ENCODE measurements at places on chromosomes 6 and 20.

- DNase-seq, result no peak
Measured at GRCh38 chr6:127475135-127475822, 16.1 kb upstream of the KIAA0408 start.

GRCh38 chr20:12838261-12838866 lies 170.4 kb upstream of the SPTLC3 start:
- no peak for DNase-seq

DNA sequence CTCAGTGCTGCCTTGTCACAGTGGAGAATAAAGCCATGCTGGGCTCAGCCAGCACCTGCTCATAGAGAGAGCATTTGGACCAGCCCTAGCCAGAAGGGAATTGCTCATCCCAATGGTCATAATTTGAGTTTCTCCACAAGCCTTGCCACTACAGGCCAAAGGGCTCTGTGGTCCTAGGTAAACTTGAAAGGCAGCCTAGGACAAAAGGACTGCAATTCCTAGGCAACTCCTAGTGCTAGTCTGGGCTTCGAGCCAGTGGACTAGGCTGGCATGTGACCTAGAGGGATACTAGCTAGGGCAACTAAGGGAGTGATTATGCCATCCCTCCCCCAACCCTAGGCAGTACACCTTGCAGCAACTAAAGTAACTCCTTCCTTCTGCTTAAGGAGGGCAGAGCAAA lies 516.2 kb downstream of the BCKDHB start:
- no peak for DNase-seq

DNA sequence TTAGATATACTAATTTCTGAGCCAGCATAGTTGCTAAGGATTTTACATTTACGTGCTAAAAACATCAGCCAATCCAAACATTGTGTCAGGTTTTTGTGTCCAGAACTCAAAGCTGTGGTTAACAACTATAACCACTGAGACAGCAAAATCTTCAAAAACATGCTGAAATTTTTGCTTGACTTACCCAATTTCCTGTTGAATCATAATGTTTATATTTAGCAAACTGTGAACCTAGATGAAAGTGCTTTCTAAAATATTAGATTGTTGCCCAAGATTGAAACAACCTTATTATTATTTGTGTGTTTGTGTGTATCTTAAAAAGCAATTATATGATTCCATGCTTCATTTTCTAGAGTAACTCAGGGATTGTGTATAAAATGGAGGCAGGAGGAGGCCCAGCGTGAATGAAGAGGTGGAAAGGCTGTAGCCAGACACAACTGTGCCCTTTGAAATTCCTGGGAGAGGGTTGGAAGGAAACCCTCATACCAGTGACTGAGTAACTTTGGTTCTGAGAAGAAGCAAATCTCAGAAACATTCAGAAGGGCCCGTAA lies 48.0 kb downstream of the ARMC2 start:
- no peak for DNase-seq

DNA sequence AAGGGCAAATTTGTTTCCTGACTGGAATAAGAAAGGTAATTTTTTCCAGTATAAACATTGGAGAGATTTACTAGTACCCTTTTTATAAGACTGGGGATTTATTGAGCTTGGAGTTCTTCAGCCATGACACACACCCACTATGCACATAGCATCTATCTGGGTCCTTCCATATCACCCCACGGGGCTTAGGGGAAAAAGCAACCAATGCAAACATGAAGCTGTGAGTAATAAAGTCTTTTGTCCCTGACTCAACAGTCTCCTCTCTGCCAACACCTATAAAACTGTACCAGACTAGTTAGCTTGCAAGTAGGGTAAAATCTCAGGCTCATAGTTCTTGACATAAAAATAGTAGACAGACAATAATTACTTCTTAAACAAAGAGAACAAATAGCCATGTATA lies 23.4 kb downstream of the COL21A1 start:
- no peak for DNase-seq

DNA sequence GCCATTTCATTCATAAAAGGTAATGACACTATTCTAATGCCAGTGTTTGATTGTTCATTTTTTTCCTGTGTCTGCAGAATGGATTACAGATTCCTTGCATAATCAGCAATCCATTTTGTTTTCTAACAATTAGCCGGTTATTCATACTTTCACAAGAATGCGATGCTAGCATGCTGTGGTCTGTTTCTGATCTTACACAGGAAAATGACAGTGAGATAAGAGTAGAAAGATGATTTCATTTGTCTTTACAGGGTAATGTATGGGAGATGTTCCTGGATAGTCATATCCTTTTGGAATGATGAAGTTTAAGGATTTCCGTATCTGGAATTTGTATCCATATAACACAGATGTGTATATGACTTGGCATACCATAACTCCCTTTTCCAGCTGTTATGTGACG lies 207.3 kb downstream of the FARS2 start:
- no peak for DNase-seq

- DNase-seq, result no peak
Measured at GRCh38 chr20:61814244-61814643, 251.4 kb downstream of the TAF4 start.

- no peak for DNase-seq
Measured at GRCh38 chr6:13661647-13662046, 46.5 kb downstream of the NOL7 start.

- DNase-seq, result no peak
Measured at GRCh38 chr6:13355043-13355945, 27.0 kb upstream of the TBC1D7 start.

GRCh38 chr6:33384581-33385020 lies 7.0 kb upstream of the KIFC1 start:
- no peak for DNase-seq

GRCh38 chr20:44065401-44066340 lies 121.3 kb downstream of the JPH2 start:
- DNase-seq, result no peak

DNA sequence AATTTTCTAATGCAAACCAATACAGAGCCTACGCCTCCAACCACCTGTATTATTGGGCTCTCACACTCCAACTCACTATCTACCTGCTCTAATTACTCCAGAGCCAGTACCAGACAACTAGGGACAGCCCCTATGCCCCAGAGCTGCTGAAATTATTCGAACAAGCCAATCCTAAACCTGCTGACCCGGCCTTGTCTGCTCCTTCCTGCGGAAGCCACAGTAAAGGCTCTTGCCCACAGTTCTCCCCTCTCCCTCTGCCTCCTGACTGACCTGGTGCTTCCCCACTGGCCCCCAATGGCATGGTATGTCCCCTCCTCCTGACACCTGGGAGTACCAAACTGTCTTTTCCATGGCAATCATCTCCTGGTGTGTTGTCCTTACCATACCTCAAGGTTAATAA lies 4.1 kb upstream of the TOX2 start:
- no peak for DNase-seq

GRCh38 chr6:144873623-144874378 lies 588.7 kb downstream of the UTRN start:
- DNase-seq, result no peak

- DNase-seq, result no peak
Measured at GRCh38 chr6:73309785-73310502, 44.1 kb downstream of the DPPA5 start.

GRCh38 chr6:48813836-48814235 lies 649.2 kb downstream of the MMUT start:
- no peak for DNase-seq

GRCh38 chr6:130296854-130297253 lies 69.0 kb upstream of the TMEM200A start:
- no peak for DNase-seq

- no peak for DNase-seq
Measured at GRCh38 chr6:26094036-26094435, 6.8 kb downstream of the HFE start.

- DNase-seq, result no peak
Measured at GRCh38 chr20:45318948-45319347, 10.8 kb upstream of the MATN4 start.

DNA sequence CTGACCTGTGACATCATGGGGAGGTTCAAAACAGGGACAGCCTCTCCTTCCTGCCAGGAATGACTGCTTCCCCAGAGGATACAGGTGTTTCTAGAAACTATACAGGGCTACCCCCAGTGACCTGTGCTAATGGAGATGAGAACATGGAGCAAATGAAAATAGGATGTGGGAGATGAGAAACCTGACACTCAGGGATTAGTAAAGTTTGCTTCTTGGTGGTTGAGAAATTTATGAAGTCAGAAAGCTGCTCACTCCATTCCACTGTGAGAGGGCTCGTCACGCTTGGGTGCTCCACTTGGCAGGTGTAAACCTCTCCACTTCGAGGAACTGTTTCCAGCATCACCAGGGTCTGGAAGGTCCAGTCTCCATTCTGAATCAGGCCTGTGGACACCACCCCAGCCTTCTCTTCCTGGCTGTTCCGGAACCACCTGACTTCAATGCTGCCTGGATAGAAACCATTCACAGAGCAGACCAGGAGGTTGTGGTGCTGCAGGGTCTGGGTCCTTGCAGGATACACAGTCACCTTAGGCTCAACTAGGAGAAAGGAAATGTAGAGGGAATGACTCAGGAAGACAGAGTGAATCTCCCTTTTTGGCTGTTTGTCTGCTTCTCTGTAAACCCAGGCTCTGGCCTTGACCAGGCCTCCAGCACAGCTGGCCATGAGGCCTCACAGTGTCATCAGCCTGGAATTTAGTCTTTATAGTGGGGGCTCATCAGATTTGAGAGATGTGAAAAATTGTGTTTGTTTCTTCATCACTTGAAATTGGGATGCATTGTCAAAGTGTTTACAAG lies 10.8 kb downstream of the HLA-DRB5 start:
- no peak for DNase-seq

GRCh38 chr6:149236589-149236988 lies 80.9 kb upstream of the TAB2 start:
- DNase-seq, result no peak

DNA sequence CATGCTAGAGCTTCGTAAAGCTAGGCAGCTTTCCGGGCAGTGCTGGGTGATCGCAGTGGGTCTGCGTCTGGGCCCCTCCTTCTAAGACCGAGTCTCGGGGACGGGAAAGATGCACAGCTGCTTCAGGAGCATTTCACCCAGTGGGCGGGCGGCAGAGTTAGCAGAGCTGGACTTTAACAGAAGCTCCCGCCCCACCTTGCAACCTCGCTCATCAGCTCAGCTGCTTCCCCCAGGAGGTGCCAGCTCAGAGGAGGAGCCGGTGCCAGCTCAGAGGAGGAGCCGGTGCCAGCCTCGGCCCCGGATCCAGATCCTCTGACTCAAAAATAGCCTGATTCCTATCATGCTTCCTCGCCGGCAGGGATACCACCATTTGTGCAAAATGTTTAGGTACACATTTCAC lies 94.5 kb upstream of the RPS6KA2 start:
- no peak for DNase-seq

GRCh38 chr6:125142618-125143017 lies 11.0 kb upstream of the TPD52L1 start:
- no peak for DNase-seq

DNA sequence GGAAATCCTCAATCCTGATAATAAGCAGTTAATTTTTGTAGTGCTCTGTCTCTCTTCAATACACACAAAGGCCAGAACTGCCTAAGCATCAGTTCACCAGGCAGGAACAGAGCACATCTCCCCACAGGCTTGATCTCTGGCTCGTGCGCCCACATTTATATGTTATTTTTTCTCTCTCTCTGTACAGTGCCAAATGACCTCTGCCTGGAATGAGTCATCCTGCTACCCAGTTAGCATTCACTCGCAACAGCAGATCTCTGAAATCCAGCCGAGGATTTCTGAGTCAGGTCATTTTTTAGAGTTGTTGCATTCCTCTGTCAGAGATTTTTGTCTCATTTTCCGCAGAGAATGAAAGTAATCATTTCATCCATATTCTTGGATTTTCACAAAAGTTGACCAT lies 107.1 kb downstream of the COL12A1 start:
- no peak for DNase-seq

- DNase-seq, result no peak
Measured at GRCh38 chr6:105733556-105734162, 330.8 kb upstream of the PREP start.

GRCh38 chr20:50717974-50718761 lies 13.2 kb upstream of the PARD6B start:
- no peak for DNase-seq

- no peak for DNase-seq
Measured at GRCh38 chr20:37120497-37120896, 24.7 kb upstream of the RBL1 start.

DNA sequence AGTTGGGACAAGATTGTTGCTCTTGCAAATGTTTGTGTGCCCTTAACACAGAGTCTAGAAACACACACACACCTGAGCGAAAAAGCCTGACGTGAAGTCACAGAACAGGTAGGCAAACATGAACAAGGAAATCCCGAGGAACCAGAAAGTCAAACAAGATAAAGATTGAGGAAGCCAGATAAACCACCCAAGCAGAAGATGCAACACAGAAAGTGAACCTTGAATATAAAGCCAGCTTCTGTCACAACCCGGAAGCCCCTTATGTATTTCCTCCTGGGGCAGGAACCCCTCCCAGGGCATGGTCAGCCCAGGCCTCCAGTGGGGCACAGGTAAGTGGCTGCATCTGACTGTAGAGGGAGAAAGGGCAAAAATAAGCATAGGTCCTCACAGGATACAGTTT lies 158.2 kb upstream of the SUPT3H start:
- DNase-seq, result no peak

GRCh38 chr6:104887350-104887749 lies 27.6 kb upstream of the HACE1 start:
- DNase-seq, result no peak

- no peak for DNase-seq
Measured at GRCh38 chr6:117156741-117157140, 108.6 kb upstream of the VGLL2 start.

- DNase-seq, result no peak
Measured at GRCh38 chr20:19583532-19584175, 174.4 kb upstream of the RIN2 start.

- DNase-seq, result no peak
Measured at GRCh38 chr6:75178757-75179156, 27.1 kb downstream of the COL12A1 start.

- DNase-seq, result no peak
Measured at GRCh38 chr6:170583756-170584180, 669 bp downstream of the PDCD2 start.

DNA sequence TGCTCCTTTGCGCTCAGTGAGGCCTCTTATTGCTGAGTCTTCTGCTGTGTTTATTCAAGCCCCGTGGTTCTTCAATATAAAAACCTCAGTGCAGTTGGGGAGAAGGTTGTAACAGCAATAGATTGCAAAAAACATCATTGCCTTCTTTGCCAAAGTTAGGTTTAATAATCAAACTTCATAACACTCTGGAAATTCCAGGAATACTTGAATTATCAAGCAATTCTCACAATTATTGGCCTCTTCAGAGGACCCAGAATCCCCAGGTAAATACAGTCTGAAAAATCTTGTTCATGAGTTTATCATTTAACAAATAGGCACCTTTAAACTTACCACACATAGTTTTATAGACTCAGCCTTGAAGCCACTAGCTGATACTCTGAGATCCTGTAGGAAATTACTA lies 213.6 kb downstream of the OGFRL1 start:
- DNase-seq, result no peak

DNA sequence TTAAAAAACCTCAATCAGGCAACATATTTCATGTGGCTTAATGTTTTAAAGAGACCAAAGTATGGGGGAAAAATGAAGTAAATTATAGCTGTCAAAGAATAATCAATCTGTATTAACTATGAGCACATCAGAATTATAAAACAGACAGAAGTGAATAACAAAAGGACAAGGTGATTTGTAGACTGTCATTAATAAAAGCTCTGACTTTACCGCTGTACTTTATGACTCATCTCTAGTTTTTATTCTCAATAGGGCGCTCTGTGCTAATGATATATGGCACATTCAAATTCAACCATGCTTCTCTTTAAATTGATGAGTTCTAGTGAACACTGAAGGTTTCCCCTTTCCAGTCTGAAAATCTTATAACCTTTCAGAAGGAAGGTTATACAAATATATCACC lies 72.0 kb downstream of the PREP start:
- DNase-seq, result no peak
